ENCODE measurements at places on chromosomes 7 and 10.

DNA sequence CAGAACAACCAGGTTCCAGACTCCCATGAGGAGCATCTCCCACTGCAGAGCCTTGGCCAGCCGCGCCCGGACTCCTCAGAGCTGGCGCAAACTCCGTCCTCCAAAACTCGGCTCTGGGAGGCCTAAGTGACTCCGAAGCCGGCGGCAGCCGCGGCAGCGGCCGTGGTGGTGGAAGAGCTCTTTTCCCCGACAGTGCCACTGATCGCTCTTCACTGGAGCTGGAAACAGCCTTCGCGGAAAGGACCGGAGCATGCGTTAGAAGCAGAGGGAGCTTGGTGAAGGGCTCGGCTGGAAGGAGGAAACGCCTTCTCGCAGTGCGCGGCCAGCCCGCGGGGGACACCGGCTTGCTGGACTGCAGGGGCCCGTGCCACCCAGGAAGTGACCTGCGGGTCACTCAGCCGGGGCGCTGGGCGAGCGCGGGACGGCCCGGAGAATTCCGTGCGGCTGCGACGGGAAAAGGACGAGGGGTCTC lies 5.0 kb upstream of the HOXA13 start:
- no peak for DNase-seq

DNA sequence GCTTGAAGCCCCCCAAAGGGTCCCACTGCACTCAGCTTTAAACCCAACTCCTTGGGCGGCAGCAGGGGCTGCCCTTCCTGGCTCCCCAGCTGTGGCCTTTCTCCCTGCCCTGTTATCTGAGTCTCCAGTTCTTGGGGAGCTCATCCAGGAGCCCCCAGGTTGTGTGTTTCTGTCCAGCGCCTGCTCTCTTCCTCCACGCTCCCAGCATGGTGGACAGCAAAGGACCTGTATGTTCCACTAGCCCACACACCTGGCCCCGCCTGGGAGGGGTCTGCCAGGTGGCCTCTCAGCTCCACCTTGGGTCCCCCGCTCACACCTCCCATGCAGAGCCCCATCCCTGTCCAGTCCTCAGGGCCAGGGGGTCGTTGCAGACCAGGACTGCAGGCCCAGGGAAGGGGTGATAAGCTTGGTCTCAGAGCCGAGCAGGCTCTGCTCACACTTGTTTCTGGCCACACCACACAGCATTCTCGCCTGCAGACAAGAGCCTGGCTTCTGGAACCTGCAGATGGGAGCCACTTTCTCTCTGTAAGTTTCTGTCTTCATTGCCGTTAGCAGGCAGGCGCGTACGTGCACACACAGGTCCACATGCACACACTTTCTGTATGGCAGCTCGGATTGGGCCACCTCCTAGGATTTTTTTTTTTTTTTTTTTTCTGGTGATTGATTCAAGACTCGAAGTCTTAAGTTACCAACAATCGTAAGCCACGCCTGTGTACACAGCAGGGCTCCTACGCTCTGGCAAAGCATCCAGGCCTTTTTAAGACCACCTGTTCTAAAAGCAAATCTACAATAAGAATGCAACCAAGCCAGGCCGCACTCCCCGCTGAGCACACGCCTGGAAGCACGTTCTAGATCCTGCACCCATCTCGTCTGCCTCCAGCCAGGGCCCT lies 104.6 kb downstream of the CYTH3 start:
- no peak for DNase-seq

DNA sequence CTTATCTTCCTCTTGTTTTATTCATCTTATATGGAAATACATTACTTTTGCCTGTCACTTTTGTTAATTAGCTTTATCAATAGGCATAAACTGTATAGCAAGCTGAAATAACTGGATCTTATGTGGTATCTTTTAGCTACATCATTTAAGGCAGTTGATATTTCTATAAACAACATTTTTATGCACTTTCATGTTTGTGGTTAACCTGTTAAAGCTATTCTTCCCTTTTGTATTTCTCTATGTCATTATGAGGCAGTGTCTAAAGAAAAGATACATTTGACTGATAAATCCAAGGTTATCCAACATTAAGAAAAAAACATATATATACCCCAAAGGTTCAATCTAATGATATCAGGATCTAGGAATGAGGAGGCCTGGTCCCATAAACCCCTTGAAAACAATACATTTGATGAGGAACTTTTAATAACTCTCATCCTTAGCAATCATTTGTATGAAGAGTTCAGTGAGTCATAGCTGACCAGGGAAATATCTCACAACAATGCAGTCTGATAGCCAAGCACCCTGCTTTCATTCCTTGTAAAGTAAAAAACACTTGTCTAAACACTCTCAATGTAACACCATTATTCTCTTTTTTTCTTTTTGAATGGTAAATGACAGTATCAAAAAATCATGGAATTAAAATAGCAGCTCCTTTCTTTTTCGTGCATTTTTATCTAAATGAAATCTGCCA lies 300.9 kb downstream of the NEBL start:
- peak; percentile 34 for DNase-seq

- DNase-seq, result no peak
Observed at GRCh38 chr10:129973674-129974059, 9.6 kb upstream of the EBF3 start.

GRCh38 chr7:2435146-2435545 lies 31.7 kb downstream of the CHST12 start:
- no peak for DNase-seq

- no peak for DNase-seq
Observed at GRCh38 chr10:12482587-12482986, 133.2 kb downstream of the CAMK1D start.

- DNase-seq, result no peak
Observed at GRCh38 chr7:99621271-99621670, 4.5 kb downstream of the ZSCAN25 start.

GRCh38 chr10:29725133-29725720 lies 90.5 kb upstream of the SVIL start:
- DNase-seq, result no peak

GRCh38 chr7:151775547-151776443 lies 101.1 kb downstream of the PRKAG2 start:
- DNase-seq, result no peak

Measured in fibroblast of skin of right quadriceps (primary cell).